ENCODE measurements at places on chromosomes 12 and 14. TPM values are rescaled to one million over a fixed set of nuclear protein-coding genes. Genes with fewer than 3 reads are reported as not detected.

The IFT81 gene
- 22.3 TPM for polyA plus RNA-seq

The DNAI7 gene
- 0.08 TPM for polyA plus RNA-seq

The CLEC4D gene
- 0.17 TPM for polyA plus RNA-seq

The C14orf180 gene
- polyA plus RNA-seq, result not detected

The SYNDIG1L gene
- polyA plus RNA-seq, result 1.4 TPM

The HNF1A gene
- polyA plus RNA-seq, result 0.10 TPM

The ARHGAP9 gene
- 4.5 TPM for polyA plus RNA-seq

The DUSP16 gene
- 12.5 TPM for polyA plus RNA-seq

The LUM gene
- polyA plus RNA-seq, result 0.27 TPM

The CIT gene
- polyA plus RNA-seq, result 9.7 TPM

The RAB3IP gene
- 42.8 TPM for polyA plus RNA-seq

The OTX2 gene
- polyA plus RNA-seq, result 16.5 TPM

The PCBP2 gene
- 473 TPM for polyA plus RNA-seq

The LRRC10 gene
- not detected for polyA plus RNA-seq

The BTG1 gene
- 26.8 TPM for polyA plus RNA-seq

The RIMKLB gene
- polyA plus RNA-seq, result 62.7 TPM

The PRH2 gene
- polyA plus RNA-seq, result not detected

The REC8 gene
- 38.8 TPM for polyA plus RNA-seq

The PELI2 gene
- 8.0 TPM for polyA plus RNA-seq
